GM04503 (cell line): ENCODE measurements at places on chromosomes 6 and 20.
A peak's percentile ranks its signal among the peaks of the same experiment; 100 is the strongest.

- DNase-seq, result no peak
Observed at GRCh38 chr6:11172501-11173327, 59.8 kb downstream of the NEDD9 start.

- DNase-seq, result no peak
Observed at GRCh38 chr20:37543828-37544227, 16.2 kb upstream of the BLCAP start.

GRCh38 chr20:25408170-25408547 is 686 bp downstream of the GINS1 start:
- no peak for DNase-seq

GRCh38 chr6:69866351-69866769 is at the start of gene COL19A1:
Gene COL19A1 (plus strand): TSS chr6:69866556. CDS start chr6:69879568, 13,012 bp downstream.
- no peak for DNase-seq

DNA sequence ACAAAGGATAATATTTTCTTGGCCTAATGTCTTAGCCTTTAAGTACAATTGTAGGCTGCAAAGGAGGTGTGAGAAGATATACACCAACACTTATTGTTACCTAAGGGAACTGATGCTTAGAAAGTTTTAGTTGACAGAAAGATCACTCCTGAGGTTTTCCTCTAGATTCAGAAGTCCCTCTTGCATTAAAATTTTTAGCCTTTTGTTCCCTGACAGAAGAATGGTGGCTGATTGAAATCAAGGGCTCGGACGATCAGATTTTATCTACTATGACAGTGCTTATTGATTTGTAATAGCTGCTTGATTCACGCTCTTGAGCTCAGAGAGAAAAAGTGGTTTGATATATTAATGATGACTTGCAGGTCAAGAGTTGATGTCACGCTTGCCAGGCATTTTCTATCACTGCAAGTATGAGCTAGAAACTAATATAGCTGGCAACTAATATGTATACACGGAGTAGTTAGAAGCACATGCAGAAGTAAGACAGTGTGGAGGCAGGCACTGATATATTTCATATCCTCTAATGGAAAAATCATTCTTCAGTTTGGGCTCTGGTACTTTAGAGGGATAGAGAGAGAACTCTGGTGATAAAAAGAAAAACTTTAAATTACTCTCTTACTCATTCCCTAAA is 246.6 kb upstream of the ID4 start:
- DNase-seq, result no peak

DNA sequence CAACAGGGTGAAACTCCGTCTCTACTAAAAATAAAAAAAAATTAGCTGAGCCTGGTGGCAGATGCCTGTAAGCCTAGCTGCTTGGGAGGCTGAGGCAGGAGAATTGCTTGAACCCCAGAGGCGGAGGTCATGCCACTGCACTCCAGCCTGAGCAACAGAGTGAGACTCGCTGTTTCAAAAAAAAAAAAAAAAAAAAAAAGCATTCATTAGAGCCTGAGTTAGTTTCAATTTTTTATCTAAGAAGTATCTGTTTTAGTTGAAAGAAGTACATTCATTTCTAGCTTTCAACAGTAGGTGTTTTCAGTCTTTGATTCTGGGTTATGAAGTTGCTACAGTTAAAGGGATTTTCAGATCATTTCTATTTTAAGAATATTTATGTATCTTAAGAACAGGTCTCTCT is 42.2 kb downstream of the ZNF292 start:
- DNase-seq, result no peak

DNA sequence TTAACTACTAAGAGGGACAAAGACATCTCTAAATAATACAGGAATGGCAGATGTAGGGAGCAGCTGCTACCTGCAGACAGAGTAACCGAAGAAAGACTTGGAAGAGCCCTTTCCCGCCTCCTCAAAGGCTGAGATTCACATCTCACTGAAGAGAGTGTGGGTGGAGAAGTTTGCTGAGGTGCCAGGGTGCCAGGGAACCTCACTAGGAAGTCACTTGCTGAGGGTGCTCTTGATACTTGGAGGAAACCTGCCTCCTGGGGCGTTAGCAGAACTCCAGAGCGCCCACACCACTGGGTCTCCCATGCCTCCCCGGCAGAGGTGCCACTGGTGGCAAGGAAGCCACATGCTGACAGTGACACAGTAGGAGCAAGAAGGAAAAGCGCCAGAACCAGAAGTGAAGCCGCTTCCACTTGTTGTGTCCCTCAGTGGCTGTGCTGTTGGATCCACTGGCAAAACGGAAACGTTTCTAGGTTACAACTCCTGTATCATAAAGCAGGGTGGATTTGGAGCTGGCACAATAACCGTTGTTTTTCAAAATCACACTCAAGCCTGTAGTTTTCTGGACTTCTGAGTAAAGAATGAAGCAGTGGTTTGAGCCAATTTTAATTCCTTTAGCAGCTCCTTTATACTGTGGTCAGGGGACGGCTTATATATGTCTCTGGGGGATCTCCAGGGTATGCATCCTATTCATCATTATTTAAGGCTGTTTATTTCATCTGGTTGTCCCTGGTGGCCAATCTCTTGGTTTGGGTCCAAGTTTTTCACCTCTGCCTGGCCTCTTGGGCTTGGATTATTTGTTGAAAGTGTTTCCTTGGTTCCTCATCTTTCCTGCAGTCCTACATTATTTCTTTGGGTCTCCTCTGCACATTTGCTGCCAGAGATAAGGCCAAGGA is 64.5 kb downstream of the CDC5L start:
- DNase-seq, result no peak

DNA sequence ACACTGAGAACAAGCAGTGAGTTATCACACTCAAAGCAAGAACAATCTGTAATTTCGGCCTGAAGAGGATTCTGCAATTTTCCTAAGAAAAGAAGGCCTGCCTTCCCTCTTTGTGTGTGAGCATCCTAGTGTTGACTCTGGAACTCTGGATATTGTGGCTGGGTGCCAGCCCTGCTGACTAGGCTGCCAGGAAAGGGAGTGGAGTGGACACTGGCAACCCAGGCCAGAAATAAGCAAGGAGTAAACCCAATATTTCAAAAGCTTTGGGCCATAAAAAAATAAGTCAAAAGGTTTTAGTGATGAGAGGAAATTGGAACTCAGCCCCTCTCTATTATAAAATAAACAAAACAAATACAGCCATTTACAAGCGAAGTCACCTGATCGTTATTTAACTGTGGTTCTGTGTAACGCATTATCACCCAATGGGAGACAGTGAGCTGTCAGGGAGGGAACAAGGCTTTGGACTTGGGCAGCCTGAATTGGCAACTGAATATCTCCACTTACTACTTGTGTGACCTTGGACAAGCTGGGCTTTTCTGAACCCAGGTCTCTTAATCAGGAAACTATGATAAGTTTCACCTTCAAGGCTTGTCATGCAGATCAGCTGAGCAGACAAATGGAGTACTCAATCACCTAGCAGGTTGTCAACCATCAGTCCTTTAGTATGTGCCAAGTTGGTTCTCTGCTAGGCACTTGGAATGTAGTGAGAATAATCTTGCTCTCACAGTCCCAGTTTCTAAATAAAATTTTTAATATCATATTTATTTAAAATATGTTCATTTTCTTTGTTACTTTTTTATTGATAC is 196.2 kb downstream of the PAX1 start:
- DNase-seq, result no peak

DNA sequence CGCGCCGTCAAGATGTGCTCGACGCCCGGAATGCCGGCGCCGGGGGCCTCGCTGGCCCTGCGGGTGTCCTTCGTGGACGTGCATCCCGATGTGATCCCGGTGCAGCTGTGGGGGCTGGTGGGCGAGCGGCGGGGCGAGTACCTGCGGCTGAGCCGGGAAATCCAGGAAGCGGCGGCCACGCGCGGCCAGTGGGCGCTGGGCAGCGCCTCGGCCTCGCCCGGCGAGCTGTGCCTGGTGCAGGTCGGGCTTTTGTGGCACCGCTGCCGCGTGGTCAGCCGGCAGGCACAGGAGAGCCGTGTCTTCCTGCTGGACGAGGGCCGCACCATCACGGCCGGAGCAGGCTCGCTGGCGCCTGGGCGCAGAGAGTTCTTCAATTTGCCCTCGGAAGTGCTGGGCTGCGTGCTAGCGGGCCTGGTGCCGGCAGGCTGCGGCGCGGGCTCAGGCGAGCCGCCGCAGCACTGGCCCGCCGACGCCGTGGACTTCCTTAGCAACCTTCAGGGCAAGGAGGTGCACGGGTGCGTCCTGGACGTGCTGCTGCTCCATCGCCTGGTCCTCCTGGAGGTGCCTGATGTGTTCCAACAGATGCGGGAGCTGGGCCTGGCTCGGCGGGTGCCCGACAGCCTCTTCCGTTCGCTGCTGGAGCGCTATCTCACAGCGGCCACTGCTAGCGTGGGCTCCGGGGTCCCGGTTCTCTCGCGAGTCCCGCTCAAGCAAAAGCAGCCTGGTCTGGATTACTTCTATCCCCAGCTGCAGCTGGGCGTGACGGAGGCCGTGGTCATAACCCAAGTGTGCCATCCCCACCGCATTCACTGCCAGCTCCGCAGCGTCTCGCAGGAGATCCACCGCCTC is 656 bp downstream of the TDRD6 start:
- DNase-seq, result no peak

- DNase-seq, result no peak
Observed at GRCh38 chr6:37696220-37696840, 1.4 kb downstream of the MDGA1 start.

- no peak for DNase-seq
Observed at GRCh38 chr20:56909918-56910714, 281.0 kb downstream of the TFAP2C start.

DNA sequence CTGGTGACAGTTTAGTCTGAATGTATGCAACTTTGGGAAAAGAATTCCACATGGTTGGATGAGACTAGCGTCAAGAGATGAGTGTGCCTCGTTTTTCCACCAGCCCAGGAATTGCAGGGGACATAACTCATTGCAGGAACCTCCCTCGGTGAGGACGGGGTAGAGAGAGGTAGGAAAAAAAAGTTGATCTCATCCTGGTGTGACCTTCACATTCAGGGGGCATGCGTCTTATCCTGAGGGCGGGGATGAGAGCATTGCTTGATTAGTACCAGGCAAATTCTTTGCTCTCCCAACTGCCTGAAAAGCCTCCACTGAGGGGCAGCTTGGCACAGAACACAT is 11.8 kb downstream of the TLDC2 start:
- DNase-seq, result no peak

GRCh38 chr6:121755485-121755884 is 320.0 kb downstream of the GJA1 start:
- DNase-seq, result no peak

DNA sequence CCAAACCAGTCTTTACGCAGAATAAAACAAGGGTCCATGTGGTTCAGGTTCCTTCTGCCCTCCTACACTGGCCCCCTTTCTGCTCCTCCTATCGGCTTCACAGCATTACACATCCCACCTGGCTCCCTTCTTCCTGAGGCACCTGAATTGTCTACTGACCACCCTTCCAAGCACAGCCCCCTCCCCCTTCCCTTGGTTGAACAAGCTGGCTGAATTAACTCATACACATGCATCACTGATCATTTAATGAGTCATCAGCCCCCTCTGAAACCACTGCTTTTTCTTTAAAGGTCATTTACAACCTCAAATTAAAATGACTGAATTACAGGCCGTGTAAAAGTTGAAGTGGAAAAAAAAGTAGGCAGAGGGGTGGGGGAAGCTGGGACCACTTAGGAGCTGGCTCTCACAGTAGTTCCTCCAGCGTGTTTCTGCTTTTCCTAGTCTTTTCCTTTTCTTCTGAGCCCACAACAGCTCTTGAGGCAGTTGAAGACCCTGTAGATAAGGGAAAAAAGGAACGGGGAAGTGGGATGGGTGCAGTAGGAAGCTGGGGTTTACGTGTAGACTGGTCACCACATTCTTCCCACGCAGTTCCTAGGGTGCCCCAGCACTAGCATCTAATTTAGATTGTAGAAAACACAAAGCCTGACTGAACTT is 67.6 kb downstream of the FYN start:
- no peak for DNase-seq

- no peak for DNase-seq
Observed at GRCh38 chr6:10553871-10554270, 32.7 kb downstream of the GCNT2 start.

DNA sequence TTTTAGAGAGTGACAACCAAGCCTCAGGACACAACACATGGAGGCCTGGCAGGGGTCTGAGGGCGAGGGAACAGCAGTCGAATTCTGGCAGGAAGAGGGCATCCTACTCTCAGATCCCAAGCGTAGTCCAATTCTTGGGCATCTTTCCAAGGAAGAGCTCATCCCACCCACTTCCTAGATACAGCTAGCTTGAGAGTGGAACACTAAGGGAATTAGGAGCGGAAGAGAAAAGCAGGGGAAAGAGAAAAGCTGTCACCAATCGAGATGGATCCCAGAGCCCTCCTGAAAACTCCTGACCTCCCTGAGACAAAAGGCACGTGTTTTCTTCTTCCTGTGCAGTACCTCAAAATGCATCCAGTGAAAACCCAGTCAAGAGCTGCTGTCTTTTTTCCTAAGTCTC is 67.1 kb downstream of the GFOD1 start:
- no peak for DNase-seq

- peak; percentile 85 for DNase-seq
Observed at GRCh38 chr20:48198929-48199451, 413.7 kb upstream of the SULF2 start.

GRCh38 chr6:45488889-45489288 is 111.2 kb upstream of the SUPT3H start:
- no peak for DNase-seq

- no peak for DNase-seq
Observed at GRCh38 chr20:21609981-21610380, 95.5 kb upstream of the PAX1 start.

DNA sequence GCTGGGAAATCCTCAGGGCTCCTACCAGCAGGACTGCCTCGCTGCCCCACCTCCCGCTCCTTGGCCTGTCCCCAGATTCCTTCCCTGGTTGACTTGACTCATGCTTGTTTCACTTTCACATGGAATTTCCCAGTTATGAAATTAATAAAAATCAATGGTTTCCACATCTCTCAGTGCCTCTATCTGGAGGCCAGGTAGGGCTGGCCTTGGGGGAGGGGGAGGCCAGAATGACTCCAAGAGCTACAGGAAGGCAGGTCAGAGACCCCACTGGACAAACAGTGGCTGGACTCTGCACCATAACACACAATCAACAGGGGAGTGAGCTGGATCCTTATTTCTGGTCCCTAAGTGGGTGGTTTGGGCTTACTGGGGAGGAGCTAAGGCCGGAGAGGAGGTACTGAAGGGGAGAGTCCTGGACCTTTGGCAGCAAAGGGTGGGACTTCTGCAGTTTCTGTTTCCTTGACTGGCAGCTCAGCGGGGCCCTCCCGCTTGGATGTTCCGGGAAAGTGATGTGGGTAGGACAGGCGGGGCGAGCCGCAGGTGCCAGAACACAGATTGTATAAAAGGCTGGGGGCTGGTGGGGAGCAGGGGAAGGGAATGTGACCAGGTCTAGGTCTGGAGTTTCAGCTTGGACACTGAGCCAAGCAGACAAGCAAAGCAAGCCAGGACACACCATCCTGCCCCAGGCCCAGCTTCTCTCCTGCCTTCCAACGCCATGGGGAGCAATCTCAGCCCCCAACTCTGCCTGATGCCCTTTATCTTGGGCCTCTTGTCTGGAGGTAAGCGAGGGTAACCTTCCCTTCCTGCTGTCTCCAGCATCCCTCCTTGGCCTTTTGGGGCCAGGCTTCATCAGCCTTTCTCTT is at the start of gene CFB:
TSS of gene CFB (plus strand) at position 589 of the 863 bp plus-strand sequence. CDS start at position 716, 127 bp downstream.
- DNase-seq, result peak; percentile 65
